ENCODE measurements at places on chromosomes 2 and 18.

DNA sequence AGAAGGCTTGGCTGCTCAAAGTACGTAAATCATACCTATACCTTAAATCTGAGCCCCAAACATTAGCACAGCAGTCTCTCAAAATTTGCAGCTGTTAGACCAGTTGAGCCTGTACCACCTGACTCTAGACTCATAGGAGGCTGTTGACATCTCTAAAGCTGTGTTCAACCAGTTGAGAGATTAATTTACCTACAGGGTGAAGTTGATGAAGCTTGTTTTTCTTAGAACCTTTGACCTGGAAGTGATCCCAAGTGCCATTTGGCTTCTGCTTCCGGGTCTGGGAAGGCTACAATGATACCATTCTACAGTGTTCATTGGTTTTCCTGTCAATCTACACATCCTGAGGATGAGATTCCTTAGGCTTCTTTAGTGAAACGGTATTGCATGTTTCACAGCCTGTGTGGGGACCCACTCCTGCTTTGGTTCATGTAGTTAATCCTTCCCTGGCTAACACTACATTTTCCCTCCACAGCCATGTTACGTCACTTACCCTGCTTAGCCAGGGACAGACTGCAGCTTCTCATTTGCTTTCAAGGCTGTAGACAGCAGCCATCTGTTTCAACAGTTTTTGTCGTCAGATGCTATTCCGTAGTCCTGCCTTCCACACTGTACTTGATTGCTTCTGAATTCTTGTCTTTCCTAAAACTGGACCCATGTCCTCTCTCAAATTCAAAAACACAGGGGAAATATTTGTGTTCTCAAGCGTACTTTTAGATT, 4.7 kb upstream of the IL1RL2 start:
- DNase-seq = no peak

- DNase-seq = no peak
These were observed 18.4 kb downstream of the DNER start for GRCh38 chr2:229695961-229696360.

DNA sequence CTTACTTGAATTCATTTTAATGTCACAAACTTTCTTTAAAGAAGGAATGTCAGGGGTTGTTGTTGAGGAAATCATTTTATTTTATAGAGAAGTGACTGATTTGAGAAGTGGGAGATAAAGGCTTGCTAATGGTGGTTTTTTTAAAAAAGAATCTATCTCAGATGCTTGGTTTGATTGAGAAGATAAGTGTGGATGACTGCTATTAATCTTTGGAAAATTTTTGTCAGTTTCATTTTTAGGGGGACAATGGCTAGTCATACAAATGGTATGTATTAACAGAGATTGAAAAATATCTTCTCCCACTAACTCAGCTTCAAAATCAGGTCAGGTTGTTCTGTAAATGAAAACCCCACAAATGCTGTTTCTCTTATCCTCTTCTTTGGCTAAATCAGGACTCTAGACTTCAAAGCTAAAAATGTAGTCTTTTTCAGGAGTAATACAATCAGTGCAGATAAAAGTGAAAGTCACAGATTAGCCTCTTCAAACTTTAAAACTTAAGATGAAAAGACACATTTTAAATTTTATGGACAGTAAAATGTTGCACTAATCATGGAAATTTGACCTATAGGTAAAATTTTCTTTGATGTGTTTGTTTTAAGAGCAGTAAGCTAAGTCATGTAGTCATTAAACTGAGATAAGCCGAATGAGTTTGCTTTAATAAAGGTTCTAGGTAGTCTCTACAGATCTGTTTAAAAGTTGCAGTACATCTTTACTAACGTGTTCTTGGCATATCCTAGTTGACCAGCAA, 674.2 kb upstream of the VRK2 start:
- no peak for DNase-seq

DNA sequence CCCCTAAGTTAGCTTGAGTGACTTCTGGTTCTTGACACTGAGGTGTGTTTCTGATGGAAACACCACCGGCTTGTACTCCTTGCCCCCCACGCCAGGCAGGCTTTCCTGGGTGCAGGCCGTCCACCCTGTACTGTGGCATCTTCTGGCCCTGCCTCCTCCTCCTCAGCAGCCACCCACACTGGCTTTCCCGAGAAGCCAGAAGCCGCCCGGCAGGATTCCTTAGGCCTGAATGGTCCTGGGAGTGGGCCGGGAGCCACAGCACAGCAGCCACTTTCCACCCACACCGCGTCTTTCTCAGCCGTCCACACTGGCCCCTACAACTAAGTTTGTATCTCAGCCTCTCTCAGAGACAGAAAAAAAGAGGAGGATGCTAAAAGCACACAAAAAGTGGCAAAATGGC, 2.1 kb upstream of the HSBP1L1 start:
- no peak for DNase-seq

- DNase-seq = no peak
These were observed 64.5 kb upstream of the ZCCHC2 start for GRCh38 chr18:62458346-62458745.

GRCh38 chr2:233656443-233656842, 15.3 kb upstream of the UGT1A9 start:
- DNase-seq = no peak

GRCh38 chr2:69549421-69549820, 94.1 kb downstream of the AAK1 start:
- no peak for DNase-seq

DNA sequence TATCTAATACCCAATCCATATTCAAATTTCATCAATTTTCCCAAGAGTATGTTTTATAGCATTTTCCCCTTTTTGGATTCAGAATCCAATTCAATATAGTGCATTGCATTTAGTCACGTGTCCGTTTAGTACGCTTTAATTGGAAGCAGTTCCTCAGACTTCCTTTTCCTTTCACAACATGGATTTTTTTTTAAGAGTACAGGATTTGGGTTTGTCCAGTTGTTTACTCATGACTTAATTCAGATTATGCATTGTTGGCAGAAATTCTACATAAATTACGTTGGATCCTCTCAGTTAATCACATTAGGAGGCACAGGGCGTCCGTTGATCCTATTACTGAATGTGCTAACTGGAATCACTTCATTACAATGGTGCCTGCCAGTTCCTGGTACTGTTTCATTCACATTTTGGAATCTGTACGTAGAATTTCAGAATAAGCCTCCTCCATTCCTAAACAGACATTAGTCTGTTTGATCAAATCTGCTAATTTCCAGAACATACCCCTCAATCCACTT, 70.0 kb upstream of the ATIC start:
- DNase-seq = no peak

GRCh38 chr2:101566632-101567228, 91.8 kb upstream of the RFX8 start:
- DNase-seq = no peak

DNA sequence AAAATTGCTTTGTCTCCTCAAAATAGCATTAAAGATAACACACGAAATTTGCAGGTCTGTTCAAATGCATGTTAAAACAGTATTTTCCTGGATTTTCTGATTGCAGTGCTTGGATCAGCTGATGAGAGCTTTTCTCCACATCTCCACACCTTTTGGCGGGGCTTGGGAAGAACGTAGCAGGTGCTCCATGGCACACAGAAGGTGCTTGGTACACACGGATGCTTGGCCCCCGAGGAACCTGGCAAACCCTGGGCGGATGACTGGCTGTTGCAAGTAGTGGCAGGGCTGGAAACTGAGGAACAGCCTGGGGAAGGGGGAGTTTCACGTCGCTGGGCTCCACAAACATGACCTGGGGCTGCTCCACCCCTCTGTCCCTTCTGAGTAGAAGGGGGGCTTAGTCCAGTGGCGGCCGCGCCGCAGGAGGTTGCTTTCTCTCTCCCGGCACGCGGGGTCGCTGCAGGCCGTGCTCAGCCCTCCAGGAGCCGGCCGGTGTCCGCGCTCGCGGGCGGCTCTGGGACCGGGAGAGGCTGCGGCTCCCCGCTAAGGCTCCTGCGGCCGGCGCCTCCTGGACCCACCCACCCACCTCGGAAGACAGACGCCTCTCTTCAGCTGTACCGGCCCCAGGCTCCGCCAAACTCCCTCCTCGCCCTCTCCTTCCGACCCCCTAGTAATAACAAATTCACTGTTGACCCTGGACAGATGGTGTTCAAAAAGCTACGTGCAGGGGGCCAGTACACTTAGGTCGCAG, 69.3 kb downstream of the MARCO start:
- DNase-seq = no peak
